MCF 10A (cell line): ENCODE measurements at places on chromosomes 5 and 9.

- H3K27me3 ChIP-seq: no peaks in the 10 kb centered on the region
- DNase-seq: peak; percentile 83
- H3K36me3 ChIP-seq: peaks cover 20% of the 10 kb centered on the region
- H3K4me1 ChIP-seq: peaks cover 19% of the 10 kb centered on the region
- peak overlapping the region; percentile 71 for H3K27ac ChIP-seq
These were observed 65.6 kb upstream of the FRRS1L start for GRCh38 chr9:109232449-109233237.

- H3K4me1 ChIP-seq: peaks cover 58% of the 10 kb centered on the region
- H3K27me3 ChIP-seq: no peaks in the 10 kb centered on the region
- H3K4me3 ChIP-seq: peak overlapping the region; percentile 2
- H3K36me3 ChIP-seq: no peaks in the 10 kb centered on the region
These were observed 167.9 kb downstream of the TSSK1B start for GRCh38 chr5:113266913-113267227.

DNA sequence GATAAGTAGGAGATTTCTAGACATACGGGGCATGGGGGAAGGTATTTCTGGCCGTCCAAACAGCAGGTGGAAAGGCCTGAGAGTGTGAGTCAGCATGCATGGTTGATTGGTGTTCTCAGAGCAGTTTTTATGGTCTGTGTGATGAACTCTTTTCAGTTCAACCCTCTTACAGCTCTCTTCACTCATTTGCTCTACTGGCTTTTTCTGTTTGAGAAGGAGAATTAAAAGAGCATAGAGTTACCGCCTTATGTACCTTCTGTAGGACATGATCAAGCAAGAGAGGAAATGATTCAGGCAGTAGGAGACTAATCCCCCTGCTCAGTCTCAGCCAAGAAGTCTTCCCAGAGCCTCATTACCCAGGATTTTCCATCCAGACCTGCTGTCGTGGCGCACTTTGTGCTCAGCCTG is 92.4 kb downstream of the PRDM6 start:
- H3K4me3 ChIP-seq: no peak overlapping the region
- no peak overlapping the region for H3K27ac ChIP-seq
- no peak for DNase-seq
- H3K36me3 ChIP-seq: no peaks in the 10 kb centered on the region
- no peaks in the 10 kb centered on the region for H3K4me1 ChIP-seq

- H3K27me3 ChIP-seq: peaks cover 8% of the 10 kb centered on the region
- H3K27ac ChIP-seq: no peak overlapping the region
- no peak overlapping the region for H3K4me3 ChIP-seq
- no peaks in the 10 kb centered on the region for H3K36me3 ChIP-seq
These were observed 24.1 kb upstream of the OTP start for GRCh38 chr5:77662635-77663034.

DNA sequence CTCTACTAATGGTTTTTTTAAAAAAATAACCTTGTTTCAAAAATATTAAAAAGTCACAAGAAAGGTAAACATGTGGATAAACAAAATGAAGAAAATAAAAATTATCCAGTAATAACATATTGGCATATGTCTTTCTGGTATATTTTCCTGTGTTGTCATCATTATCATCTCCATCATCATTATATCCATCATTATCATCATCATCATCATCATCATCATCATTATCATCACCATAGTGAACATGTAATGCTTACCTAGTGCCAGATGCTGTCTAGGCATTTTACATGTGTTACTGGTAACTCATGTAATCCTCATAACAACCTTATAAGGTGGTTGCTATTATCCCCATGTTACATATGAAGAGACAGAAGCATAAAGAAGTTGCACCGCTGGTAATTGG is 111.5 kb upstream of the CDKN2B start:
- no peaks in the 10 kb centered on the region for H3K27me3 ChIP-seq
- H3K36me3 ChIP-seq: no peaks in the 10 kb centered on the region
- no peak overlapping the region for H3K4me3 ChIP-seq
- DNase-seq: no peak
- H3K4me1 ChIP-seq: no peaks in the 10 kb centered on the region

DNA sequence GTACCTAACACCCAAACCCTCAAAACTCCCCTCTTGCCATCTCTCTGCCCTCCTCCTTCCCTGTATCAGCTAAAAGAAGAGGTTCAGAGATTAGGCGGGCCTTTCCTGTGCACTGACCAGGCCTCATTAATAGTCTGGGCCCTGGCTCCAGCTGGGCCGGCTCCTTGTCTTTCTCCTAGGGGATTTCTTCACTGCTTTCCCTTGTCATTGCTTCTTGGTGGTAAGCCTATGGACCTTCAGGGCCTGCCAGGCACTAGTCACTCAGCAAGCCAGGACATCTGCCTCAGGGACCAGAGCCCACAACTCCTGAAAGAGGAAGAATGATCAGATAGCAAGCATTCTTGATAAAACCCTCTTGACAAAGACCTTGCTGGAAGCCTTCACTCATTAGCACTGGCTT is 50.9 kb downstream of the MRRF start:
- no peaks in the 10 kb centered on the region for H3K27me3 ChIP-seq
- H3K4me1 ChIP-seq: no peaks in the 10 kb centered on the region
- no peak for DNase-seq
- H3K36me3 ChIP-seq: peaks cover 71% of the 10 kb centered on the region

GRCh38 chr5:77683171-77683732 is 44.7 kb upstream of the OTP start:
- H3K4me1 ChIP-seq: peaks cover 5% of the 10 kb centered on the region
- H3K36me3 ChIP-seq: peaks cover 16% of the 10 kb centered on the region
- H3K27ac ChIP-seq: no peak overlapping the region

- peaks cover 5% of the 10 kb centered on the region for H3K27me3 ChIP-seq
- H3K4me3 ChIP-seq: no peak overlapping the region
- no peak for DNase-seq
- H3K27ac ChIP-seq: no peak overlapping the region
These were observed 43.7 kb downstream of the RASGRF2 start for GRCh38 chr5:81003811-81004386.

- H3K36me3 ChIP-seq: peaks cover 7% of the 10 kb centered on the region
- DNase-seq: no peak
- H3K27ac ChIP-seq: no peak overlapping the region
- no peak overlapping the region for H3K4me3 ChIP-seq
- H3K27me3 ChIP-seq: no peaks in the 10 kb centered on the region
These were observed 196.6 kb downstream of the TTLL11 start for GRCh38 chr9:121896545-121896943.

GRCh38 chr9:130830231-130830760 is 4.8 kb upstream of the ABL1 start:
- peaks cover 7% of the 10 kb centered on the region for H3K36me3 ChIP-seq
- peaks cover 22% of the 10 kb centered on the region for H3K4me1 ChIP-seq
- H3K4me3 ChIP-seq: no peak overlapping the region
- DNase-seq: no peak
- H3K27ac ChIP-seq: no peak overlapping the region

GRCh38 chr5:130601-131131 is 38.7 kb downstream of the PLEKHG4B start:
- no peak for DNase-seq
- peaks cover 6% of the 10 kb centered on the region for H3K36me3 ChIP-seq
- H3K27me3 ChIP-seq: peaks cover 59% of the 10 kb centered on the region
- H3K4me1 ChIP-seq: no peaks in the 10 kb centered on the region
